ENCODE measurements at places on chromosomes 3 and 15. TPM values are rescaled to one million over a fixed set of nuclear protein-coding genes. Genes with fewer than 3 reads are reported as not detected.

DNA sequence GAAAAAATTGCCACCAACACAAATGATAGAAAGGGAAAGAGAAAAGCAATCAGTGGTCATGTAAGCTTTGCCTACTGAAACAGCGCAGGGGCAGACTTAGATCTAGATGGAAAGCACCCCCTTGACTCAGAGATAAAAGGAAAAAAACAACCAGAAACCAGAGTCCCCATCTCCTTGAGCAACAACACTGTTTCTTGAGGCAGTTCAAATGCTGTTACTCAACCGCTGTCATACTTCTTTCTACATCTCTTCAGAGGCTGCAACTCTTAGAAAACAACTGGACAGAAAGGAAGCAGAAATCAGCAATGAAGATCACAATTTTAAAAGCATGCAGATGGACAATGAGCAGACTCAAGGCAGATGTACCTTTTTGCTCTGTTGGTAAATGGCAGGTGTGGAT lies 36.5 kb downstream of the FSIP1 start:
- DNase-seq, result no peak

The SOX2 gene
- polyA plus RNA-seq, result not detected

- no peak for DNase-seq
Measured at GRCh38 chr3:53073553-53074365, 27.9 kb upstream of the SFMBT1 start.

- DNase-seq, result no peak
Measured at GRCh38 chr3:152174876-152175527, 93.7 kb upstream of the MBNL1 start.

DNA sequence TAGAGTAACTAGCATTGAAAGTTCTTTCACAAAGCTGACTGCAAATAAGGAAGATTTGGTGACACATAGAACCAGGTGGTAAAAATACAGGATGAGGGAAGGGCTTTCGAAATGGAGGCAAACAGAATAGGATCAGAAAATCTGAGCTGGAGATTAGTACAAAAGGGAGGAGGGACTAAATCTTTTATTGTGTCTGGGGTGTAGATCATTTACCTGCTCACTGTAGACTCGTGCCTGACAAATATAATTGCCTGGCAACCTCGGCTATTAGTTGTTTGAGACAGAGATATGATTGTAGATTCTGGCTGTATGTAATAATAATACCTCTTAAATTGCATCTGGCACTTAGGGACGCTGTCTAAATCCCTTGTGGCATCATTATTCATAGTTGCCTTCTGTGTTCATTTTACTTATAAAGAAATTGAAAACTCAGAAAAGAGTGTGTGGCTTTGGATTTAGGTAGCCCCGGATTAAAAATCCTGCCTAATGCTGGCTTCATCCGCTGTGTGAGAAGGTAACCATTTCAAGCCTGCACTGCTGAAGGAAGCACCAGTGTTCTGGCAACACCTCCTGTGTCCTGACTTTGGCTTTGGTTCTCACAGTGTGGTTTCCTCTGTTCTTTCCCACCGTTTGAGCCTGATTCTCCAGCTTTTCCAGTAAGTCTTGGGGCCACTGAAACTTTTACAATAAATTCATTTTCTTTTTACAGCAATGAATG lies 25.0 kb upstream of the GPR160 start:
- DNase-seq, result peak; percentile 85

DNA sequence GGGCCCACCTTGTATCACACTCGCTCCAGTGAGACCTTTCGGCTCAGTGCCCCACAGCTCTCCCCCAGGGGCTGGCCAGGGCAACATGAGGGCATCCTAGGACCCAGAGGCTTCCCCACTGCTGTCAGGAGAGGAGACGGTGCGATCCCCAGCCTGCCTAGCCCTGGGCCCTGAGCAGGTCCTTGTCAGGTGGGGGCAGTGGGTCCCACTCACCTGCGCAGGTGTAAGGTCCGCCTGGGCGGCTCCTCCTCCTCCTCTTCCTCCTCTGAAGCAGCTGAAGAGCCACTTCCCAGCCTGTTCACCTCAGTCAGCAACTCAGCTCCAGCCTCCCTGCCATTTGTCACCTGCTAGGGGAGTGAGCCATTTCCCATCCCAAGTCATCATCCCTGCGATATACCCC lies 9.6 kb downstream of the KIF7 start:
- no peak for DNase-seq

GRCh38 chr15:88865498-88866099 lies 29.7 kb downstream of the HAPLN3 start:
- DNase-seq, result no peak

The SLC9C1 gene
- not detected for polyA plus RNA-seq

- peak; percentile 48 for DNase-seq
Measured at GRCh38 chr3:75192146-75192616, 471.9 kb upstream of the FRG2C start.

The SGO1 gene
- polyA plus RNA-seq, result 2.2 TPM

DNA sequence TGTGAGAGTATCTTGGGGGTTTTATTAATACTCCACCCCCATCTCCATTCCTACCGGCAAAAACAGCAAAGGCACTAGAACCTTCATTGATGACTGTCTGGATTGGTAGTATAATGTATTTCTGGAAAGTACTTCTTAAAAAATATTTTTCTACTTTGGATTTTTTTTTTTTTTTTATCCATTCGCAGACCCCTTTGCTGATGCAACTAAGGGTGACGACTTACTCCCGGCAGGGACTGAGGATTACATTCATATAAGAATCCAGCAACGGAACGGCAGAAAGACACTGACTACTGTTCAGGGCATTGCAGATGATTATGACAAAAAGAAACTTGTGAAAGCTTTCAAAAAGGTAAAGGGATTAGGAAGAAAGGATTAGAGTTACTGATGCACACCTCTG lies 1.2 kb downstream of the EIF1B start:
- DNase-seq, result no peak

DNA sequence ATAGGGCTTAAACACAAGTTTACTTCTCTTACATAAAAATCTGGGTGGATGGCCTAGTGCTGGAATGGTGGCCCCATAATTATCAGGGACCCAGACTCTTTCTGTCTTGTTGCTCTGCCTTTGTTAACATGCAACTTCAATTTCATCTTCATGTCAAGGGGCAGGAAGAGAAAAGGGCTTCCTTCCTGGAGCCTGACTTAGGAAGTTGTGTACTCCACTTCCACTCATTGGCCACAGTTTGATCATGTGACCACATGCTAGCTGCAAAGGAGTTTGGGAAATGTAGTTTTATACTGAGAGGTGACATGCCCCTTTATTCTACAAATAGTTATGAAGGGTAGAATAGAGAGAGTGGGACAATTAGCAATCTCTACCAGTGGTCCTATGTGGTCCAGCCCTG lies 39.3 kb downstream of the RHCG start:
- no peak for DNase-seq

GRCh38 chr15:83644439-83644838 lies 9.5 kb upstream of the ADAMTSL3 start:
- no peak for DNase-seq

GRCh38 chr15:83733206-83733605 lies 79.3 kb downstream of the ADAMTSL3 start:
- DNase-seq, result no peak

The PHLDB2 gene
- polyA plus RNA-seq, result 7.7 TPM

GRCh38 chr3:99845331-99845730 lies 27.7 kb downstream of the CMSS1 start:
- no peak for DNase-seq

DNA sequence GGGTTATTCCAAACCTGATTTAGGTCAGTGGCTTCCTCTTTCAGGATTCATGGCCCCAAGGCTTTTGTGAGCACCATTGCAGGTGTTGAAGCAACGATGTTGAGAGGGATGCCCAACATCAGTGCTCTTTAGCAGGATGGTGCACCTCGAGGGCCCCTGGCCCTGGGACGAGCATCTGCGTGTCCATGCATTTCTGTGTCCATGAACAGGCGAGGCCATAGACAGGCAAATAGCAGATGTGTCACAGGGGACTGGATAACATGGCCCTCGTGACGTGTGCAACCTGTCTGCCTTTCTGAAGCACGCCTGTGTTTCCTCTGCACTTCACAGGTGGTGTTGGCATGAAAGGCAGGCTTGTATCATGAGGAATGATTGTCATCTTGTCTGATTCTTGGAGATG lies 132.3 kb downstream of the SNRPN start:
- no peak for DNase-seq

The WDR72 gene
- 0.27 TPM for polyA plus RNA-seq

- DNase-seq, result peak; percentile 85
Measured at GRCh38 chr3:51682079-51682478, 11.0 kb downstream of the TEX264 start.

DNA sequence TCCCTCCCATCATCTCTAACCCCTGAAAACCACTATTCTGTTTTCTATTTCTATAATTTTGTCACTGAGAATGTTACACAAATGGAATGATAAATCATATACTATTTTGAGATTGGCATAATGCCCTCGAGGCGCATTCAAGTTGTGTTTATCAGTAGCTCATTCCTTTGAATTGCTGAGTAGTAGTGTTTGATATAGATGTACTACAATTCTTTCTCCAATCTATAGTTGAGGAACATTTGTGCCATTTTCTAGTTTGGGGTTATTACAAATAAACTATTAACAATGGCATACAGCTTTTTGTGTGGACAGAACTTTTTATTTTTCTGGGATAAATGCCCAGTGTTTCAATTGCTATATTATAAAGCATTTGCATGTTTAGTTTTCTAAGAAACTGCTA lies 86.0 kb downstream of the CCR1 start:
- no peak for DNase-seq

The OR5K4 gene
- not detected for polyA plus RNA-seq

GRCh38 chr3:84245789-84246188 lies 713.0 kb upstream of the CADM2 start:
- DNase-seq, result no peak

The C3orf85 gene
- 94.4 TPM for polyA plus RNA-seq
